Esophagus muscularis mucosa (tissue), 4 donors: ENCODE measurements at places on chromosomes 3 and 15. TPM values are rescaled to one million over a fixed set of nuclear protein-coding genes. Genes with fewer than 3 reads are reported as not detected.

GRCh38 chr3:134338516-134339261 lies 35.6 kb downstream of the AMOTL2 start:
- H3K27me3 ChIP-seq = no peaks in the 10 kb centered on the region
- H3K36me3 ChIP-seq = no peaks in the 10 kb centered on the region
- no peak for DNase-seq
- H3K4me1 ChIP-seq = peaks cover 74% of the 10 kb centered on the region
- no peak overlapping the region for H3K27ac ChIP-seq

- no peaks in the 10 kb centered on the region for H3K36me3 ChIP-seq
- peaks cover 34% of the 10 kb centered on the region for H3K4me1 ChIP-seq
- no peak overlapping the region for H3K27ac ChIP-seq
- no peak for DNase-seq
Observed at GRCh38 chr15:40286794-40287193, 3.9 kb upstream of the ANKRD63 start.

- H3K27ac ChIP-seq = no peak overlapping the region
- H3K4me3 ChIP-seq = no peak overlapping the region
- no peaks in the 10 kb centered on the region for H3K4me1 ChIP-seq
Observed at GRCh38 chr3:136232413-136232812, 17.7 kb upstream of the PCCB start.

GRCh38 chr15:90040618-90041017 lies 39.5 kb downstream of the ZNF710 start:
- H3K27ac ChIP-seq = no peak overlapping the region
- H3K4me3 ChIP-seq = no peak overlapping the region
- DNase-seq = no peak
- H3K27me3 ChIP-seq = no peaks in the 10 kb centered on the region
- no peaks in the 10 kb centered on the region for H3K36me3 ChIP-seq

- DNase-seq = no peak
- H3K36me3 ChIP-seq = no peaks in the 10 kb centered on the region
- no peak overlapping the region for H3K27ac ChIP-seq
- no peaks in the 10 kb centered on the region for H3K27me3 ChIP-seq
- no peaks in the 10 kb centered on the region for H3K4me1 ChIP-seq
- H3K4me3 ChIP-seq = no peak overlapping the region
Observed at GRCh38 chr15:55060836-55061235, 135.9 kb downstream of the RSL24D1 start.

DNA sequence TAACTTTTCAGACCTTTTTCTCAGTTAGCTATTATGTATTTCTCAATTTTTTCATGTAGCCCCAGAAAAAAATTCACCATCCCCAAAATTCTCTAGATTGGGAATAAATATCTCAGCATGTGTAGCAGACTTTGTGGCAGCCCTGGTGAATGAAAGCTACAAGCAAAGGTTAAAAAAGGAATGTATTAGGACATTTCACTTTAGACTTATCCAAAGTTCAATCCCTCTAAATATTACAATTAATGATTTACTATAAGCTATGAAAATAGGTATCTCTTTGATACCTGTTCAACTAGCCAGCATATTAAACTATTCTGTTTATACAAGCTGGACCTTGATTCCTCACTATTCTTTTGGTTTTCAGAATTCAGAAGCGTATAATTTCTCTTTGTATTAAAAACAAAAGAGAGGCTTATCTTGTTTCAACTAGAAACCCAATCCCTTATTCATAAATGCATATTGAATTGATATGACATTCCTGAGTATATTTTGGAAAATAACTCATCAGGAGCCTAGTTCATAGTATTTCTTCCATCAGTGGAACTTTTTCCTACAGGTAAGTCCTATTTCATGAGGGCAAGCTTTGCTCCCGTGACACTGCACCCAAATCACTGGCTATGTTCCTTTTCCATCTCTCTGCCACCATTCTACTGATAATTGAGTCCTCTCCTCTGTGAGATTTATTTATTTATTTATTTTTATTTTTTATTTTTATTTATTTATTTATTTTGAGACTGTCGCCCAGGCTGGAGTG lies 38.0 kb downstream of the WDR72 start:
- H3K36me3 ChIP-seq = no peaks in the 10 kb centered on the region
- H3K4me1 ChIP-seq = no peaks in the 10 kb centered on the region
- H3K4me3 ChIP-seq = no peak overlapping the region
- no peak overlapping the region for H3K27ac ChIP-seq
- DNase-seq = no peak
- H3K27me3 ChIP-seq = no peaks in the 10 kb centered on the region

DNA sequence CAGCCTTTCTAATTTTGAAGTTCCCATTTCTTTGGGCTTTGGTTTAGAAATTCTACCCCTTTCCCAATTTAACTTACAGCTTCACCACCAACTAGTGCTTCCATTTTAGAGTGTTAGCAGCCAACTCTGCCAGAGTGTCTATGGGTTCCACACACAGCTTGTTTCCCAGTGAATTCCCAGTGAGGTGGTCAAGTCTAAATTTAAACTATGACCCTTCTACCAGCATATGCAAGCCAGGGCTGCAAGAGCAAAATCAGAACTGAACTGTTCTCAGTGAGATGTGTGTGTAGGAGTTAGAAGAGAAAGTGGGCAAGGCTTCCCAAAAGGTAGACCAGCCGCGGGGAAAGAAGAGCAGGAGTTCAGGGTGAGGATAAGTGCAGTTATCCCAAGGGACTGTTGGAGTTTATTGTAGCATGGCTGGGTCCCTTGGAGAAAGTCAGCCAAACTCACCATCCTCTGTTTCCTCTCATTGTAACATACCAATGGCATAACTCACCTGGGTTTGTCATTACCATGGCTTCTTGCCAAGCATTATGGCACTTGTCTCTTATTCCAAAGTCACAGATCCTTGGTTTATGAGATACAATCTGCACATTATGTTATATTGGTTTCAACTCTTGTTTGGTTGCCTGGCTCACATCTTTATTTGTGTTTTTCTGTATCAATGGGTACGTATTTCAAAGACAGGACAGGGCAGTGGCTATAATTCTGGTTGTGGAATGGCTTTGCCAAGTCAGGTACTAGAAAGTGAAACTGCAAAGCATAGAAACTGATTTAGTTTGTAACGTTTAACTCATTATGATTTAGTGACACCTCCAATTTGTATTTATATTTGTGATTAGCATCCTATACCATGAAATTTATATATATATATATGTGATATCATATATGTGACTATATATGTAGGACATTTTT lies 130.2 kb upstream of the UMPS start:
- DNase-seq = no peak
- H3K27ac ChIP-seq = no peak overlapping the region
- H3K36me3 ChIP-seq = no peaks in the 10 kb centered on the region
- H3K4me3 ChIP-seq = no peak overlapping the region

Gene INTS14
- 21.9 TPM for total RNA-seq

Gene MEIS2
- total RNA-seq = 53.8 TPM
